ENCODE measurements at places on chromosomes 6 and 20. TPM values are rescaled to one million over a fixed set of nuclear protein-coding genes. Genes with fewer than 3 reads are reported as not detected.

DNA sequence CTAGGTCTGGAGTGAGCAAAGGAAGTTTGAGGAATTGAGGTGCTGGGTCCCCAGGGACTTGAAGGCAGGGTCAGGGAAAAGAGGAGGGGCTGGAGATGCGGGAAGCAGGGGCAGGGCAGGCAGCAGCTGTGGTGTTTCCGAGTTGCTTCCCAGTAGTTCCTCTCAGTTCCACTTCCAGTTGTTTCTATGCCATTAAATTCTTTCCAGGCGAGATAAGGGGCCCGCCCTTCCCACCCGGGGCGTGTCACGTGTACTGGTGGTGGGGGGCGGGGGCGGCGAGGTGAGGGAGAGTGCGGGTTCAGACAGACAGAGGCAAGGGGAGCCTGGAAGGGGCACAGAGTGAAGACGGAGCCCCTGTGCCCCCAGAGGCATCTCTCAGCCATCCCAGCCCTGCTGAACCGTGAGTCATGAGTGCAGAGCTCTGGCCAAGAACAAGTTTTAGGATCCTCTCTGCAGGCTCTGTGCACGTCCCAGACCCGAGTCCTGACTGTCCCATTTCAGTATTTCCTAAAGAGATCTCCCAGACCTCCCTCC lies 977 bp downstream of the TNXB start:
- DNase-seq: no peak

DNA sequence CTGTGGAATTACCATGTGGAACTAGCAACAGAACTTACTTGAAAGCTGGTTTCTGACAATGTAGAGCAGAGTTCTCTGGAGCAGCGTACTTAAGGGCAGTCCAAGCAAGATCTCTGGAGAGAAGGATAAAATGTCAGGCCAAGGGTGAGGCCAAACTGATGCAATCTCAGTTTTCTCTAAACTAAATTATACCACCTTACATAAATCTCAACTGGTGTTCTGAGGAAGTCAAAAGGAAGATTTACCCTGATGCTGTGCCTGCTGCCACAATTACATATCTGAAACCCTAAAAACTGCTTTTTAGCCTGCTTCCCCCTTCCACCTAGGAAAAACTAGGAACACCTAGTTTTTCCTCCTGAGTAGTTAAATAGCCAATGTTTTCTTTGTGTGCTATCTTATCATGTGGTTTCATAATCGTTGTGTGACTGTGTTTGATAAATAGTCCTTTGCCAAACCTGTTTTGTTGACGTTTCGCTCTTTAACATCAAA lies 28.1 kb downstream of the NCOA7 start:
- no peak for DNase-seq

The PTCRA gene
- not detected for total RNA-seq

The BRD2 gene
- total RNA-seq: 76.3 TPM

Measured in SJSA1 (cell line).